ENCODE measurements at places on chromosomes 7 and 10. TPM values are rescaled to one million over a fixed set of nuclear protein-coding genes. Genes with fewer than 3 reads are reported as not detected.

DNA sequence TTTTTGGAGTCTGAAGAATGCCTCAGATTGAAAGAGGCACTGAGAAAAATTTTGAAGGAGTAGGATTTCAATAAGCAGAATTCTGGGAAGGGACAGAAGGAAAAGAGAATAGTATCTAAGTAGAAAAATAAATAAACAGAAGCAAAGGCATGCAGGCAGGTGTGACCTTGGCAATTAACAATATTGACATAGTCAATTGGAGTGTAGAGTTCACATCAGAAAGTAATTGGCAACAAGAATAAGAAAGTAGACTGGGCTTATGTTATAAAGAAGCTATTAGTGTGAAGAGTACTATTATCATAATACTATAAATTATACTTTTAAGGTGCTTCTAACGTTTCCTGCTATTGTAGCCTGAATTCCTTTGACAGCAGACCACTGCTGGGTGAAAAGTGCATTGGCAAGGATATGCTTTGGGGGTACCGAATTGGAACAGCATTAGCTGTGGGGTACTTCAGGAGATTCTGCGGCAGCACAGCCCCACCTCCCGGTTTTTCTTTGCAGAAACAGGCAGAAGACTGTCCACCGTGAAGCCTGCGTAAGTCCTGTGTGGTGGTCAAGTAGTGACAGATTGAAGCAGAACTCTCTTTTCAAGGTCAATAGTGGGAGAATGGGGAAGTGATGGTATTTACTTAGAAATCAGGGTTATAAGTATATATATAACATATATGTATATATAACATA is 357.0 kb downstream of the THSD7A start:
- no peak overlapping the region for H3K4me3 ChIP-seq
- DNase-seq = no peak
- H3K27ac ChIP-seq = no peak overlapping the region
- H3K27me3 ChIP-seq = no peaks in the 10 kb centered on the region
- H3K36me3 ChIP-seq = no peaks in the 10 kb centered on the region
- H3K4me1 ChIP-seq = no peaks in the 10 kb centered on the region

BUD23 gene
- 113 TPM for total RNA-seq

SP8 gene
- total RNA-seq = not detected

- DNase-seq = peak; percentile 10
- peaks cover 18% of the 10 kb centered on the region for H3K27me3 ChIP-seq
- H3K36me3 ChIP-seq = no peaks in the 10 kb centered on the region
These were observed 7.3 kb downstream of the SVIL start for GRCh38 chr10:29627201-29628132.

- H3K27ac ChIP-seq = no peak overlapping the region
- peaks cover 3% of the 10 kb centered on the region for H3K27me3 ChIP-seq
- H3K4me3 ChIP-seq = no peak overlapping the region
- no peak for DNase-seq
- H3K4me1 ChIP-seq = no peaks in the 10 kb centered on the region
- H3K36me3 ChIP-seq = no peaks in the 10 kb centered on the region
These were observed 595.8 kb upstream of the MKI67 start for GRCh38 chr10:128721963-128722445.

DNA2 gene
- total RNA-seq = 4.9 TPM

GRCh38 chr7:90677486-90678404 is 81.6 kb downstream of the CDK14 start:
- no peak overlapping the region for H3K4me3 ChIP-seq
- H3K27ac ChIP-seq = peak overlapping the region; percentile 20
- no peaks in the 10 kb centered on the region for H3K27me3 ChIP-seq
- no peak for DNase-seq
- peaks cover 48% of the 10 kb centered on the region for H3K4me1 ChIP-seq

NUPR2 gene
- not detected for total RNA-seq

FRG2B gene
- total RNA-seq = not detected

DNA sequence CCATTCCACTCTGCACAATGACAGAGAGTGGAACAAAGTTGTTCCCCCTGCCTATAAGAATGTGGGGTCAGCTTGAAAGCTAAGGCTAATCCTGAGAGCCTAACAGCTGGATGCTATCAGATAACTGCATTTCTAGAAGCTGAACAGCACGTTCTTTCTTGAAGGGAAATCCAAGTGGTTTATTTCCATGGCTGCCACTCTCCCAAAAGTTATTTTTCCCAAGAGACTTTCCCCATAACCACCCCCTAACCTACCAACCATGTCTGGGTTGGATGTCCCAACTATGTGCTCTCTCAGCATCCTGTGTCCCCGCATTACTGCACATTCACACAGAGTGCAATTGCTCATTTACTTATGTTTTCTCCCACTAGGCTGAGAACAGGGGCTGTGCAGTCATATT is 140.7 kb upstream of the ANKRD1 start:
- no peak overlapping the region for H3K4me3 ChIP-seq
- no peaks in the 10 kb centered on the region for H3K4me1 ChIP-seq
- peaks cover 3% of the 10 kb centered on the region for H3K27me3 ChIP-seq
- no peak for DNase-seq

FAM25A gene
- not detected for total RNA-seq

DNA sequence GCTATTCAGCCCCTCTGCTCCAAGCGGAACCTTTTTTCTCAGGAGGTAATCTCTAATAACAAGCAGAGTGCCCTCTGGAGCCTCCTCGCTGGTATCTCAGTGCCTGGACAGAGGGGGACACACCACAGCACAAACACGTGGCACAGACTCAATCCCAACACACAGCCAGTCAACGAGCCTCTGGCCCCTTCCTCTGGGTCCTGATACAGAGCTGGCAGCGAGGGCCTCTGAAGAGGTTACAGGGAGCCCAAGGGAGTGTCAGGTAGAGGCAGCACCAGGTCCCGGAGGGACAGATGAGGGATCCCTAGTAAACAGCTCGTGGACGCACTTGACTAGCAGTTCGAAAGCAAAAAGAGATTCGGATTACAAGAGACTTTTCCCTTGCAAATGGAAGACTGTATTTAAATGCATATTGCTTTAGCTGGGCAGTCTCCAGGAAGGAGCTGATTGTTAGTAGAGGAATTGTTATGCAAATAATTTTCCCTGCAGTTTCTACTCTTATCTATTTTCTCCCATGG is 14.1 kb downstream of the CXCL12 start:
- no peak overlapping the region for H3K4me3 ChIP-seq
- peaks cover 16% of the 10 kb centered on the region for H3K4me1 ChIP-seq
- H3K27ac ChIP-seq = no peak overlapping the region
- peaks cover 16% of the 10 kb centered on the region for H3K36me3 ChIP-seq

DNA sequence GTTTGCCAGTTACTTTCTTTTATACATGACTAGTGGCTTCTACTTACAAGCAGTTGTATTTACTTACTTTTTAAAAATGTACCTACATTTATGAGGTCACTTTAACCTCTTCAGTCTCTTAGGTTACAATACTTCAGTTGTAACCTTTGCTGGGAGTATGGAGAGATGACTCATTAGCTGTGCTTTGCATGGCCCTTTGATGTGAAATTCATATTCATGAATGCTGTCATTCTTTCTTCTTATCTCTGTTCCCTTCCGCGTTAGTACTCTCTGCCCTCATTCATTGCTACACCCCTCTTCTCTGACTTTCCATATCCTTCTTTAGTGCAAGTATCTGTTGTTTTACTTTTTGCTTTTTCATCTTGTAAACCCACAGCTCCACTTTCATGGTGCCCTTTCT is 164.3 kb downstream of the BMPER start:
- H3K4me3 ChIP-seq = peak overlapping the region; percentile 53
- DNase-seq = peak; percentile 29
- H3K4me1 ChIP-seq = peaks cover 66% of the 10 kb centered on the region
- H3K36me3 ChIP-seq = peaks cover 21% of the 10 kb centered on the region
- peak overlapping the region; percentile 54 for H3K27ac ChIP-seq
- peaks cover 1% of the 10 kb centered on the region for H3K27me3 ChIP-seq

DNA sequence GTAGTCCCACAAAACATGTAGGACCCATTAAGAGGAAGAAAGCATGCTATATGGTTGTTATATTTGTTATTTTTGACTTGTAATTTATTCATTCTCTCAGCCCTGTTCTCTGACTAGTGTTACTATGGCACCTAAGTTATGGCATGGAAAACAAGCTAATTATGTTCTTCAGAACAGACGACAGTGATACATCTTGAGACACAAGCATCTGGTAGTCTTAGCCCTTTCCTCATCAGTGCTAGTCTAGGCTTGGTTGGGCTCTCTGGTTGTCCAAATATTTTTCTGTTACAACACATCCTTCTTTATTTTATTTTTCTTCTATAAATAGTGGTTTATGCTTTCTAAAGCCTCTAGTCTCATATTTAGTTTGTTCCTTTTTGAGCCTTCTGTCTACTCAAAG is 308.3 kb upstream of the KAT6B start:
- no peak overlapping the region for H3K4me3 ChIP-seq
- no peaks in the 10 kb centered on the region for H3K4me1 ChIP-seq
- no peak overlapping the region for H3K27ac ChIP-seq
- H3K36me3 ChIP-seq = peaks cover 30% of the 10 kb centered on the region

GRCh38 chr7:40133561-40134427 is 628 bp downstream of the MPLKIP start:
- peak; percentile 8 for DNase-seq
- H3K36me3 ChIP-seq = peaks cover 9% of the 10 kb centered on the region

SUV39H2 gene
- 15.8 TPM for total RNA-seq

CFAP70 gene
- total RNA-seq = 0.21 TPM

GRCh38 chr10:21184216-21184615 is 287.1 kb upstream of the NEBL start:
- H3K27ac ChIP-seq = no peak overlapping the region
- no peak for DNase-seq
- no peak overlapping the region for H3K4me3 ChIP-seq
- H3K4me1 ChIP-seq = no peaks in the 10 kb centered on the region
- no peaks in the 10 kb centered on the region for H3K36me3 ChIP-seq

DNA sequence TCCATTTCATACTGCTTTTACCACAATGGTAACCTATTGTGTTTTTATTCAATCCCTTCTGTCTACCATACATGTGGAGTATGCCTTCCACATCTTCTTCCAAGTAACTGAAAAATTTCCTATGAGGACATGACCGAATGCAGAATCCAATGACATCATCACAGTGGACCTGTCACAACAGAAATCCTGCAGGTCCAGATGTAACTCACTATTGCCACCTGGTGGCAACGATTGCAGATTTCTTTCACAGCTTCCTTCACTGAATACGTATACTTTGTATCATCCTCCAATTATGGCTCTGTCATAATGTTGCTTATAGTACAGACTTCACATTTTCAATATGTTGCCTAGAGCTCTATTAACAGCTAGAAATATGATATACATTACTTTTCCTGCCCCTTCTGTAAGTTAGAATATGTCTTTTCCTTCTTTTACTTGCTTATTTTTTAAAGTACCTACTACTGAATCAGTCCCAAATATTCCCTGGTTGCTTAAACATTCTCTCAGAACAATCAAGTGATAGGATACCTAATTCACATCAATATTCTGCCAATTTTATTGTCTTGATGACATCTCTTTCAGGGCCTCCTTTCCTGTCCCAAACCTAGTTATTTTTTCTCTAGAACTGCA is 45.4 kb downstream of the SLC13A1 start:
- no peak overlapping the region for H3K27ac ChIP-seq
- no peaks in the 10 kb centered on the region for H3K27me3 ChIP-seq
- DNase-seq = peak; percentile 39
- H3K4me3 ChIP-seq = no peak overlapping the region
- H3K4me1 ChIP-seq = no peaks in the 10 kb centered on the region

DNA sequence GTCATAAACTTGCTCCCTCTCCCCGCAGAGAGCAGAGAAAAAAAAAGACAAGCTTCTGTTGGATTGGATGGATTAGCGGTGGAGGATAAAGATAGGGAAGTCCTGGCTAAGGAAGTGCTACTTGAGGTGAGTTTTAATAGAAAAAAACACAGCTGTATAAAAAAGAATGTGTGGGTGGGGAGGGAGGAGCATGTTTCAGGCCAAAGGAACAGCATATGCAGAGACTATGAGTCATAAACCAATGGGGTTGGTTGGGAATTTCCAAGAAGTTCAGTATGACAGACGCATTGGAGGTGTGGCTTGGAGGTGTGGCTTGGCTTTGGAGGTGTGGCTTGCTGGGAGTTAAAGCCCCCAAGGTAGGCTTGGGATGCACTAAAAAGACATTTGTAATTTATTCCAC is 103.0 kb upstream of the LSM8 start:
- H3K27me3 ChIP-seq = peaks cover 2% of the 10 kb centered on the region
- H3K27ac ChIP-seq = no peak overlapping the region
- no peaks in the 10 kb centered on the region for H3K4me1 ChIP-seq

DNA sequence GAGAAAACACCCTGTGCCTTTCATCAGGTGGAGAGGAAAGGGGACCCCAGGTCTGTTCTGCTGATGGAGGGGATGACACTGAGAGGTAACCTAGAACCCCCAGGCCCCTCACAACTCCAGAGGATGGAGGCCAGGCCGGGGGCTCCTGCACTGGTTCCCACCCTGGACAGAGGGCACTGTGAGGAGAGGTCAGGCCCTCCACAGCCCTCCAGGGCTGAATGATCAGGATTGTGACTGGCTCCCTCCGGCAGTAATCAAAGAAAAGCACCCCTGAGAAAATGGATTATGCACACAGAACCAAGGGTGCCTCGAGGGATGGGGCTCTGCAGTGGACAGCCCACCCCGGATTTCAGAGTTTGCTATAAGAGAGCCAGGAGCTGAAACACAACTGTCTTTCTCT is 502.8 kb downstream of the TCERG1L start:
- H3K4me1 ChIP-seq = no peaks in the 10 kb centered on the region
- no peaks in the 10 kb centered on the region for H3K27me3 ChIP-seq
- H3K36me3 ChIP-seq = no peaks in the 10 kb centered on the region
- DNase-seq = no peak
- H3K27ac ChIP-seq = no peak overlapping the region

KAZALD1 gene
- 16.8 TPM for total RNA-seq

DNA sequence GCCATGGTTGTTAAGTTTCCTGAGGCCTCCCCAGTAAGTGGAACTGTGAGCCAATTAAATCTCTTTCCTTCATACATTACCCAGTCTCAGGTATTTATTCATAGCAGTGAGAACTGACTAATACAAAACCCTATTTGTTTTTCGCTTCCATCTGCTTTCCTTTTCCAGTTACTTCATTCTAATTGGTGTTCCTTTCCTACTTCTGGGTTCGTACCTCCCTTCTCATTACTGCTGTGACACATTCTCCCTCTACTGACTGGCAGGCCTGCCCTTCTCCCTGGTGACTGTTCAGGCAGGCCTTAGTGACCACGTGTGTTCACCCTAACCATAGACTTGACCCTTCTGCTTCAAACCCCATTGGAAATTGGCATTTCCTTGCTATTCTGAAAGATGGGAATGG is 37.7 kb downstream of the MTURN start:
- H3K36me3 ChIP-seq = no peaks in the 10 kb centered on the region
- H3K4me3 ChIP-seq = peak overlapping the region; percentile 32
- peaks cover 8% of the 10 kb centered on the region for H3K27me3 ChIP-seq
- peaks cover 73% of the 10 kb centered on the region for H3K4me1 ChIP-seq

PRLHR gene
- total RNA-seq = not detected

SUN3 gene
- total RNA-seq = not detected

GRCh38 chr7:95102662-95103061 is 195.3 kb downstream of the PPP1R9A start:
- DNase-seq = no peak
- H3K4me3 ChIP-seq = no peak overlapping the region
- H3K4me1 ChIP-seq = no peaks in the 10 kb centered on the region
- H3K27ac ChIP-seq = no peak overlapping the region
- no peaks in the 10 kb centered on the region for H3K36me3 ChIP-seq
